ENCODE measurements at places on chromosomes 2 and 18. TPM values are rescaled to one million over a fixed set of nuclear protein-coding genes. Genes with fewer than 3 reads are reported as not detected.

Gene CDH2
- polyA plus RNA-seq = not detected

- no peak overlapping the region for H3K4me3 ChIP-seq
- no peaks in the 10 kb centered on the region for H3K36me3 ChIP-seq
Measured at GRCh38 chr2:232920760-232921159, 50.7 kb downstream of the SNORC start.

Gene QPCT
- 0.91 TPM for polyA plus RNA-seq

- H3K4me3 ChIP-seq = no peak overlapping the region
- H3K4me1 ChIP-seq = peaks cover 6% of the 10 kb centered on the region
- no peak for DNase-seq
Measured at GRCh38 chr2:10089565-10090190, 9.5 kb upstream of the CYS1 start.

- H3K36me3 ChIP-seq = peaks cover 7% of the 10 kb centered on the region
- H3K4me3 ChIP-seq = peak overlapping the region; percentile 89
- no peak for DNase-seq
- peak overlapping the region; percentile 97 for H3K27ac ChIP-seq
- peaks cover 12% of the 10 kb centered on the region for H3K27me3 ChIP-seq
Measured at GRCh38 chr2:238425979-238426567, 654 bp upstream of the ASB1 start.

DNA sequence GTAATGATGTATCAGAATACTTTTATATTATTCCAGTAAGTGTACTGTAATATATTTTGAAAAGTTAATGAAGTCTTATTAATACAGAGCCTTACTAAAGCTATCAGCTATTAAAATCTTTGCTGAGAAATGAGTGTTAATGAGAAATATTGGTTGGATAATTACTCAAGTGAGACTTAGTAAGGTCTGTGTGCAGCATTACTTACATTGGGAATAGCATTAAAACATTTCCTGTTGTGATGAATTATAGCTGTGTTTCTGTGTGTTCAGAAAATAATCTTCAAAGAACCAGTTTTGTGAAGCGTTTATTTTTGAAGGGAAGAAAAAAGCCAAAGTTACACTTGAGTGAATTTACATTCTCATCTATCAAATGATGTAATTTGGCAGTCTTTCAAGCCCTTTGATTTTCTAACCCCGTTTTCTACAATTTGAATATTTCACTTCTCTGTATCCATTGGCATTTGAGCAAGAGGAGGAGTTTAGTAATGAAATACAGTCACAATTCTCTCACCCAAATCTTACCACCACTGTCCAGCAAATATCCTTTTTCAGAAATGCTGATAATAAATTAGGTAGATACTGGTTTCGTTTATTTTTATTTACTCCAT is 123.5 kb upstream of the BOD1L2 start:
- peaks cover 35% of the 10 kb centered on the region for H3K36me3 ChIP-seq
- H3K27me3 ChIP-seq = no peaks in the 10 kb centered on the region
- no peak for DNase-seq
- H3K27ac ChIP-seq = no peak overlapping the region

DNA sequence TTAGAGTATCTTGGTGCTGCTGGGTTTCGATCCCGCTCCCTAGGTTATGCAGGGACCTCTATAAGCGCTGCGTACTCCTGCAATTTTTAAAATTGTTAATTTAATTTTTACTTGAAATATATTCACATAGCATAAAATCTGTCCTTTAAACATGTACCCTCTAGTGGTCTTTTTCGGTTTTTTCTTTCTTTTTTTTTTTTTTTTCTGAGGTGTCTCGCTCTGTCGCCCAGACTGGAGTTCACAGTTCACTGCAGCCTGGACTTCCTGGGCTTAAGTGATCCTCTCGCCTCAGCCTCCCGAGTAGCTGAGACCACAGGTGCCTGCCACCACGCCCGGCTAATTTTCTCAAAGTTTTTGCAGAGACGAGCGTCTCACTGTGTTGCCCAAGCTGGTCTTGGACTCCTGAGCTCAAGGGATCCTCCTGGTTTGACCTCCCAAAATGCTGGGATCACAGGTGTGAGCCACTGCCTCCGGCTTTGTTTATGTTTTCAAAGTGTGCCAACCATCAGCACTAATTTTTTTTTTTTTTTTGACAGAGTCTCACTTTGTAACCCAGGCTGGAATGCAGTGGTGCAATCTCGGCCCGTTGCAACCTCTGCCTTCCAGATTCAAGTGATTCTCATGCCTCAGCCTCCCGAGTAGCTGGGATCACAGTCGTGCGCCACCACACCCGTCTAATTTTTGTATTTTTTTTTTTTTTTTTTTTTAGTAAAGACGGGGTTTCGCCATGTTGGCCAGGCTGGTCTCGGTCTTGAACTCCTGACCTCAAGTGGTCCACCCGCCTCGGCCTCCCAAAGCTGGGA is 585 bp upstream of the MOB1A start:
- no peak for DNase-seq
- no peaks in the 10 kb centered on the region for H3K36me3 ChIP-seq
- H3K27me3 ChIP-seq = peaks cover 3% of the 10 kb centered on the region
- H3K4me3 ChIP-seq = peak overlapping the region; percentile 92
- peak overlapping the region; percentile 93 for H3K27ac ChIP-seq

DNA sequence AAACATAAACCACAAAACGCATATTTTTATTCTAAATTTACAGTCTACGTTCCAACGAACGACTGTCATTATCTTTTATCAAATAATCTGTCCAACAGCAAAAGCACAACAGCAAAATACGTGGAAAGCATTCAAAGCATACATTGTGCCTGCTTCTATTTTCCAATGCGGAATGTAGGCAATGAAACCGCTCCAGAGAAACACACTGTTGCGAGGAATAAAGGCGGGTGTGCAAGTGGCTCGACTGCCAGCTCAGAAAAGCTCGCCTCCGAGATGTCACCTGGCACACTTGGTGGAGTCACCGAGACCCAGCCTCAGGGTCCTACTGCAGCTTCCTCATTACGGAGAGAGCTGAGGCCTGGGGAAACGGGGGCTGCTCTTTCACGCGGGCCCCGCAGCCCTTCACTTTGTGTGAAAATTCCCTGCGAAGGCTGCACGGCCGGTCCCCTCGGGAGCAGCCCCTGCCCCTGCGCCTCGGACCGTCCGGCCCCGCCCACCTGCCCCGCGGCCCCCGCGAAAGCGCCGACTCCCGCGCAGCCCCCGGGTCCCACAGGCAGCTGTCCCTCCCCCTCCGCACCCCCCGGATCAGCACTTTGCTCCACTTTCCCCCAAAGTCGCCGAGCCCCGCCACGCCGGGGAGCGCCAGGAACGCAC is 752 bp downstream of the MGAT4A start:
- H3K4me3 ChIP-seq = peak overlapping the region; percentile 88
- H3K27ac ChIP-seq = peak overlapping the region; percentile 74
- no peaks in the 10 kb centered on the region for H3K36me3 ChIP-seq
- peak; percentile 39 for DNase-seq
- peaks cover 2% of the 10 kb centered on the region for H3K27me3 ChIP-seq

GRCh38 chr2:187383043-187383800 is 64.8 kb downstream of the CALCRL start:
- H3K4me3 ChIP-seq = no peak overlapping the region
- H3K4me1 ChIP-seq = no peaks in the 10 kb centered on the region
- H3K27me3 ChIP-seq = no peaks in the 10 kb centered on the region
- H3K36me3 ChIP-seq = peaks cover 4% of the 10 kb centered on the region
- DNase-seq = no peak

DNA sequence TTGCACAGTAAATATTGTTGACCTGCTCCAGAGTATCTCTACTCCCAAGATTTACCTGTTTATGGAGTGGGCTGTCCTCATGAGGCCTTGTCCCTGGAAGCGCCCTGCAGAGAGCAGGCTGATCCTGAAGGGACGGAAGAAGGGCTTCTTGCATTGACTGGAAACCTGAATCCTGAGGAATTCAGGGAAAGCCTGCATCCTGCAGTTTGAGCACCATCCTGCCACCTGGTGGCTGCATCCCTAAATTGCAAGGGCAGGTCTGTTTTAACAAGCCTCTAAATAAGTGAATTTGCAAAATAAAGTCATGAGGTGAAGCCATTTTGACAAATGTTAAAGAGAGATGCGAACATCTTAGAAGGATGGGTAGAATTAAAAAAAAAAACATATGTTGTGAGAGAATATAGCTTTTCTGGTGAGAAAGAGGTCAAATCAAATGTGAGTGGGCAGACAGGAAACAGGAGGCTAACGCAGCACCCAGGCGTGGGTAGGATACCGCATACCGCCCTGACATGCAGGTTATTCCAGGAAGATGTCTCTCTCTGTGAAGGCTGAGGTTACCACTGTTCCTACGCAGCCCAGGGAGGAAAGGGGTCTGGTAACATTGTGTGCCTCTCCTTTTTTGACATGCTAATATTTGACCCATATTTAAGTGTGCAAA is 754.9 kb downstream of the RNF144A start:
- no peaks in the 10 kb centered on the region for H3K36me3 ChIP-seq
- peak overlapping the region; percentile 74 for H3K4me3 ChIP-seq
- peak overlapping the region; percentile 82 for H3K27ac ChIP-seq
- peak; percentile 64 for DNase-seq
- H3K4me1 ChIP-seq = peaks cover 34% of the 10 kb centered on the region
- no peaks in the 10 kb centered on the region for H3K27me3 ChIP-seq

- no peak overlapping the region for H3K4me3 ChIP-seq
- no peak overlapping the region for H3K27ac ChIP-seq
- no peaks in the 10 kb centered on the region for H3K4me1 ChIP-seq
- no peaks in the 10 kb centered on the region for H3K36me3 ChIP-seq
- peak; percentile 6 for DNase-seq
- peaks cover 2% of the 10 kb centered on the region for H3K27me3 ChIP-seq
Measured at GRCh38 chr2:196337208-196337953, 166.0 kb upstream of the STK17B start.

DNA sequence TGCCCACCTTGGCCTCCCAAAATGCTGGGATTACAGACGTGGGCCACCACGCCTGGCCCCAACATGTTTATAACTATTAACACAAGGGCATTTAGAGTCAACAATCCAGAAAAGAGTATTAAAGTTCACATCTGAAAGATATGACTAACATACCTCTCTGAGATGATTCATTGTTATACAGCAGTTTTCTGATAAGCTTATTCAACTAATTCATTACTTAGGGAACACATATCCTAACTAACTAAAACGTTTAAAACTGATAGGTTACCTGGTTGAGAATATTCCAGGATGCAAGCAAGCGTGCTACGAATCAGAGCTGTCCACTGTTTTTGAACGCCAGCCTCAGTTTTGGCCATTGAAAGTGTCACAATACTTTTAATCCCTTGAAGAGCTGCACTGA is 34.0 kb upstream of the STRN start:
- no peak overlapping the region for H3K4me3 ChIP-seq
- H3K27ac ChIP-seq = no peak overlapping the region
- H3K36me3 ChIP-seq = peaks cover 36% of the 10 kb centered on the region
- DNase-seq = no peak
- peaks cover 7% of the 10 kb centered on the region for H3K4me1 ChIP-seq

DNA sequence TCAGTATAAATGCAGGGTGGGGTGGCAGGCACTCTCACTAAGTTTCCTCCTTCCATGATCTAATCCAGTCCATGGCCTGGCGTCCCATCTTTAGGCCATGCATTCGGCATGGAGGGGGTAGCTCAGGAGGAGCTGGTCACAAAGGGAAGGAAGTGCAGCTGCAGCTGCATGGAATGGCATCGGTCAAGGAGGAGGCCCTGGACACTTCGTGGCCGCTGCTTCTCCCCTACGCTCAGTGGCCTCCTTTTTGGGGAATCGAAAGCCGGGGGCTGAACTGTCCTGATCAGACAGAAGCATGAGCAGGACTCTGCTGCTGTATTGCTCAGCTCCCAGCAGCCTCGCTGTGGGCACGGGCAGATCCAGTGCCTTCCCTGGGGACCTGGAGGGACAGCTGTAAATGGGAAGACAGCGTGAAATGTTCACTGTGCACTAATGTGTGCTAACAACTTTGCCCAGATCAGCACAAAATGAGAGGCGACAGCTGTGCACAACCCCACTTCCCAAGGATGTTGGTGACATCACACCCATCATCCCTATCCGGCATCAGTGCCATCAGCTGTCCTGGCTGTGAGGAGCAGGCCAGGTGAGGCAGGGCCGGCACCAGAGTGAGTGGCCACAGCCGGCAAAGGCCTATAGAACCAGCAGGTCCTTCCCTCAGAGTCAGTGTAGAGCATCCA is 520.1 kb upstream of the RAB6C start:
- H3K4me3 ChIP-seq = no peak overlapping the region
- no peak for DNase-seq
- H3K36me3 ChIP-seq = no peaks in the 10 kb centered on the region
- H3K4me1 ChIP-seq = no peaks in the 10 kb centered on the region
- H3K27ac ChIP-seq = no peak overlapping the region
- H3K27me3 ChIP-seq = no peaks in the 10 kb centered on the region

Gene EVA1A
- polyA plus RNA-seq = not detected

Gene BIRC6
- polyA plus RNA-seq = 42.7 TPM

DNA sequence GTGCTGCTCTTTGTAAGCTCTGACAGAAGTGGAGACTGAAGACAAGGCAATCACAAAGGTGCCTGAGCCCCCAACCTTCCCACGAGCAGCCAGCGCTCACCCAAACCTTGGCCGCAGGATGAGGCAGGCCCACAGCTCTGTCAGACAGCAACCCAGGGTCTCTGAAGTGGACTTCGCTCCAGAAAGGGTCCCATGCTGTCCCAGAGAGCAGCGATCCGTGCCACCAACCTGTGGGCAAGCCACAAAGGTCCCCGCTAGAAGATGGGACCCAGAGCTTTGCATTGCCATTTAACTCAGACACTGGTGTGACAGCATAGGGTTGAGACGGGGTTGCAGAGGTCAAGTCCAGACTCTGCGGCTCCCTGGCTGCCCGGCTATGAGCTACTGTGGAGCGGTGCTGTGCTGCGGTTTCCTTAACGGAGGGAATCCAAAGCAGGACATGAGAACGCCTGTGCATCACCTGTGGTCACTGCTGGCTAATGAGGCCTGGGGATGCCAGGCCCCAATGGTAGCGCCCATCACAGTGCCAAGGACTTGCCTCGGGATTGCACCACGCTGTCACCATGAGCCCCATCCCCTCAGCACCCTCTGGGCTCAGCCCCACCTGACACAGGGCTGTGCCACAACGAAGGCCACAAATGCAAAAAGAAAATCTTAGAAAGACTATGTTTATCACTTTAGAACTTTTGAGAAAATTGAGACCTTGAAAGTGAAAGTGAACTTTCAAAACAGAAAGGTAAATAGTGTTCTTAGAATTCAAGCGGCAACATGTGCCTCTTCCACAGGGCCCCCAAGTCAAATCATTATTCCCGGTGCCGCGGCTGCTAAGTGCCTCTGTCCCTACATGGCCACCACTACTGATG is 103.4 kb downstream of the HDAC4 start:
- peaks cover 5% of the 10 kb centered on the region for H3K27me3 ChIP-seq
- no peak for DNase-seq
- no peaks in the 10 kb centered on the region for H3K36me3 ChIP-seq

- no peak overlapping the region for H3K4me3 ChIP-seq
- no peaks in the 10 kb centered on the region for H3K27me3 ChIP-seq
- no peaks in the 10 kb centered on the region for H3K36me3 ChIP-seq
- H3K27ac ChIP-seq = no peak overlapping the region
- no peak for DNase-seq
Measured at GRCh38 chr2:56474412-56475158, 290.8 kb downstream of the CCDC85A start.

GRCh38 chr2:42233976-42234441 is 64.9 kb downstream of the EML4 start:
- no peaks in the 10 kb centered on the region for H3K36me3 ChIP-seq
- H3K4me3 ChIP-seq = no peak overlapping the region

Measured in immature natural killer cell (primary cell).